Anterior cingulate cortex (tissue), 58 donors: ENCODE measurements at places on chromosomes 3 and 15.

DNA sequence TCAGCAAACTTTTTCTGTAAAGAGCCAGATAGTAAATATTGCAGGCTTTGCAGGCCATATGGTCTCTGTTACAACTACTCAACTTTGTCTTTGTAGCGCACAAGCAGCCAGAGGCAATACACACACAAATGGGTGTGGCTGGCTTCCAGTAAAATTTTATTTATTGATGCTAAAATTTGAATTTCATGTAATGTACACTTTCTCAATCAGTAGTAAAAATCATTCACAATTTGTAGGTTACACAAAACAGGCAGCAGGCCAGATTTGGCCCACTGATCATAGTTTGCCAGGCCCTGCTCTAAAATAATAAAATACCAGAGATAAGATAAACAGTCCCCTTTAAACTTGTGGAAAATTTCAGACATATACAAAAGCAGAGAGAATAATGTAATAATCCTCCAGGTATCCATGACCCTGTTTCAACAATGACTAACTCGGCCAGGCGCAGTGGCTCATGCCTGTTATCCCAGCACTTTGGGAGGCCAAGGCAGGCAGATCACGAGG, 330.3 kb downstream of the SHQ1 start:
- DNase-seq, result no peak

DNA sequence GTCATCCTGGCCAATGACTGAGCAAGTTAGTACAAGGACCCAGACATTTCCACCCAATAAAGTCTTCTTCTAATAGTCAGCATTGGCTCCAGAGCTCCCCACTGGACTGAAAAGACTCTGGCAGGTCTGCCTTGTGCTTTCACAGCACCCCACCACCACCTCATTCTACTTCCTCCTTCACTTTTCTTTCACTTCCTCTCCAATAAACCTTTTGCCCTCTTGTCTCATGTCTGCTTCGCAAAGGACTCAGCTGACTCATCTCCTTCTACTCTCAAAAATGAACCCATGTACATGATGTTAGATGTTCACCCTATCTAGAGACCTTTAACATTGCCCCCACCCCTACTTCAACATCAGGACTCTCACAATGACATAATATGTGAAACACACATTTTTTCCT, 181.0 kb upstream of the PPP2R3A start:
- DNase-seq, result no peak

GRCh38 chr3:166844329-166844728, 535.8 kb downstream of the ZBBX start:
- no peak for DNase-seq

DNA sequence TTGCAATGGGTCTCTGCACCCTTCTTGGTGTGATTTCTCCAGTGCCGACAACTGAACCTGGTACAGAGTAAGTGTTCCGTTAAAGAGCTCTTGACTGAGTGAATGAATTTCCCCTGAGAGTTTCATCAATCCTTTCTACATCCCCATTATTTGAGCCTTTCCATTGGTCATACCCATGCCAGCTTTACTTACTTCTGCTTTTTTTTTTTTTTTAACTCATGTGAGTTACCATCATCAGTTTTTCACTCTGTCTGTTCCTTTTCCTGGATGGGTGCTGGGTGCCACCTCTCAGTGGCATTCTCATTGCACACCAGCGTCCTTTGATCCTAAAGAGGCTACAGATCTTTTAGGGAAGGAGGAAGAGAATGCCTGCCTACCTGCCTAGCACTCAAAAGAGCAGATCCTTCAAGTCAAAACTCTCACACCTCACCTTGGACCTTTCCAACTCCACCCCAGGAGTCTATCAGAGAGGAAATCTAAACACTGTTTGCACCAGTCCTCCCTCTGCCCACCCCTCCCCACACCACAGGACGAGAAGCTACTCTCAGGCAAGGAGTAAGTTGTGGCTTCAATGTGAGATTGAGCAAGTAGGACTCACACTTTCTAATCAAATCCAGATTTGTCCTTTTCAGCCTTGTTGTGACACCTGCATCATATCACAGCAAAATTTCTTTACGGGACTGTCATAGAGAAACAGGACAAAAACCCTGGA, 13.1 kb upstream of the USP3 start:
- no peak for DNase-seq

DNA sequence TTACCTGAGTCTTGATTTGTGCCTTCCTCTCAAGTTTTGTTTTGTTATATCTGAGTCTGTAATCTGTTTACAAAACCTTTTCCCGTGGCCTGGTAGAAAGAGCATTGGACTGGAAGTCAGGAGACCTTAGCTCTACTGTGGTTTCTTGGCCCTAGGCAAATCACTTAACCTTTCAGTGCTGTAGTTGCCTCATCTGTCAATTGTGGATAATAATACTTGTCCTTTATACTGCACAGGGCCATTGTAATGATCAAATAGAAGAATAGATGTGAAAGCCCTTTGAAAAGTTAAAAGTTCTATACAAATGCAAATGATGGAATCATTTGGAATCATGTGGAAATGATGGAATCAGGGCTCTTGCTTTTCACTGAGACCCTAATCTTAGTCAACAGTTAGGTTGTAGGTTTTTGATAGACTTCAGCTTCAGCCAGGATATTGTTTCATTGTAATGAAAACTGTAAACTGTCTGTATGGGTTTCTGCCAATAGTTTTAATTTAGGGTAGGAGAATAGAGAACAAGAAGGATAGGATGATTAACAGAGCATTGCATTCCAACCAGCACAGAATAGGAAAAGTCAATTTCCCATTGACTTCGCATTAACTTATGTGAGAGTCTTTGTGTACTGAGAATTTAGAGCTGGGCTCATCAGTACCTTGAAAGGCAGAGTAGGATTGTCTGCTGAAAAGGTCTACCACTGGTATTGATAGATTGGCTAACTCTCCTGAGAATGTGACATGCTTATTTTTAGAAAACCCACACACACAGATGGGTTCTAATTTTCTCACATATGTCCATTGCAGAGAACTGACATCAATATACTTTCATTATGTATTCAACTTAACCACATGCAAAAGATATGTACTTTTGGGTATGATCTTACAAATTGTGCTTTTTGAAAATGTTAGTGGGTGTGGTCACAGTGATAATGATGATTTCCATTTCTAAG, 21.8 kb downstream of the MAP2K5 start:
- no peak for DNase-seq

DNA sequence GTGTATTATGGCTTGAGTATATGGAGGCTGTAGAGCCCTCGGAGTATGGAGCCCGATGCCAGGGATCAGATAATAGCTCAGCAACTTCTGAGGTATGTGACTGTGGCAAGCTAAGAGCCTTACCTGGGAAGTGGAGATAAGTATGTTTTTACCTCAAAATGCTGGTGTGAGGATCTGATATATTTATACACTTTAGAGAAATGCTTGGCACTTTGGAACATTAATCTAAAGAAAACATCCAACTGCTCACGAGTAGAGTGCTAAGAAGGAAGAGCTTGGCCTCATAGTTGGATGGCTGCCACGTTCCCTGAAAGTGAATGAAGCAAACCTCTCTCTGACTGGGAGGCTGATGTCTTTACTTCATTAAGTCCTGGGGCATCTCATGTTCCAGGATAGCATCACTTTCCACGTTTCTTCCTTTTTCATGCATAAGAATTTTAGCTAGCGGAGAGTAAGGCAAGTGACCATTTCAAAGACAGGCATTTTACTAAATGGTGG, 58.9 kb upstream of the GOLGA8J start:
- DNase-seq, result no peak

DNA sequence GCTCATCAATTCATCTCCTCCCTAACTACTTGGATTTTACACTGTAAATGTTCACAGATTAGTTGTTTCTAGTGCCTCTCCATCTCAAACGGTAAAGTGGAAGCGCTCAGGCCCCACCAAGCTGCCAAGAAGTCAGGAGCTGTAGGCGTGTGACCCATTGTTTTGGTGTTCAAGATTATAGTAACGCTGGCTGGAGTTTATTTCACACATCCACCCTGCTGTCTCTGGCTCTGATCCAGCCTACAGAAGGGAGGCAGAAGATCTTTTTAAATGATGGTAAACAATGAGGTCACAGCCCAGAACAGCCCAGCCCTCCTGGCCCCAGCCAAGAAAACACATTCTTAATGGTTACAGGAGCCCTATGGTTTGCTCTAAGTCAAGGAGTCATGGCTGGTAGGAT, 25.7 kb upstream of the GALNT15 start:
- no peak for DNase-seq

DNA sequence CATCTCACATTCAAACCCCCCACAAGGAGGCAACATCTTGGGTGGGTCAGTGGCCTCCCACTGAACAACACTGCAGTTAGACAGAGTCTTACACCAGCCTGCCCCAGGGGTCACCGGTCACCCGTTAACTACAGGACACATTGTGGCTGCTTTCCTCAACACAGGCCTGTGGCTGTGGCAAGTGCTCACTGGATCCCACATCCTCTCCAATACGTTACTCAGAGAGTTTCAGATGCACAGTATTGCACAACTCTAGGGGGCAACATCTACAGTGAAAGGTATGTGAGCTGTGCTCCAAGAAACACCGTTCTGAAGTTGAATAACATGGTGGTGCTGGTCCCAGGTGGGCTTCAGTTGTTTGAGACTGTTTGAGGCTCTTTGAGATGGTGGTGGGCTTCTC, 41.0 kb downstream of the CTDSPL start:
- no peak for DNase-seq

- no peak for DNase-seq
These were observed 214.9 kb upstream of the WNT5A start for GRCh38 chr3:55701997-55702396.

DNA sequence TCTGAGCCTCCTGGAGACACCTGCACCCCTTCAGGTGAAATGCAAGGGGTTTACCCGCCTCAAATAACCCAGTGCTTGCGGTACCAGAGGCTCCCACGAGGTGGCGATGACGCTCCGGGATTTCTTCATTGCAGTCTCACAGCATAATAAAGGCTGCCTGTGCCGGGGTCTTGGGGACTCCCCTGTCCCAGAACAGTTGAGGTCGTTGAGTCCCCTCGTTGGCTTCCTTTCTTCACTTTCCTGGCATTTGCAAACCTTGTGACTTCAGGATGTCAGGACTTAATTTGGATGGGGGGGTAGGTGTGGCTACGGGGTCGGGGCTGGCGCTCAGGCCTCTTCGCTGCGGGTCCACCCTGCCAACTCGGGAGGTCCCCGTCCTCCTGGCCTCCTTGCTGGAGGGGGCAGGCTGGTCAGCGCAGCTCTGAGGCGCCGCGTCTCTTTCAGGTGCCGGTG, 1.3 kb downstream of the GNAT1 start:
- peak; percentile 41 for DNase-seq

DNA sequence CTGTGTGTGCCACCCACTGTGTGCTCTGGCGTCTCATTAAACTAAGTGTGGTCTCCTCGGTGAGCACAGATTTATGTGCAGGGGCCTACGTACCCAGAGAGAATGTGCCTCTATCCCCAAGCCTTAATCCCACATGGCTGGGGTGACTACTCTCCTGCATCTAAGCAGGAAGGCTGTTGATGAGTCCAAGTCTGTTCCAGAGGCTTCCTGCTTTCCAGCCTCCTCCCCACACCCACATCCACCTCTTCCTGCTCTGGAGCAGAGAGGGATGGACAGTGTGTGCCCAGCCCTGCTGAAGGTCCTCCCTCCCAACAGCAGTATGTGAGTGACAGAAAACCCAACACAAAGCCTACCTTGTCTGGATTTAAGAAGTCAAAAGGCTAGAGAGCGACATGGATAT, 38.8 kb upstream of the BCL2L10 start:
- DNase-seq, result no peak

GRCh38 chr3:175476489-175476888, 617.4 kb downstream of the NAALADL2 start:
- no peak for DNase-seq

DNA sequence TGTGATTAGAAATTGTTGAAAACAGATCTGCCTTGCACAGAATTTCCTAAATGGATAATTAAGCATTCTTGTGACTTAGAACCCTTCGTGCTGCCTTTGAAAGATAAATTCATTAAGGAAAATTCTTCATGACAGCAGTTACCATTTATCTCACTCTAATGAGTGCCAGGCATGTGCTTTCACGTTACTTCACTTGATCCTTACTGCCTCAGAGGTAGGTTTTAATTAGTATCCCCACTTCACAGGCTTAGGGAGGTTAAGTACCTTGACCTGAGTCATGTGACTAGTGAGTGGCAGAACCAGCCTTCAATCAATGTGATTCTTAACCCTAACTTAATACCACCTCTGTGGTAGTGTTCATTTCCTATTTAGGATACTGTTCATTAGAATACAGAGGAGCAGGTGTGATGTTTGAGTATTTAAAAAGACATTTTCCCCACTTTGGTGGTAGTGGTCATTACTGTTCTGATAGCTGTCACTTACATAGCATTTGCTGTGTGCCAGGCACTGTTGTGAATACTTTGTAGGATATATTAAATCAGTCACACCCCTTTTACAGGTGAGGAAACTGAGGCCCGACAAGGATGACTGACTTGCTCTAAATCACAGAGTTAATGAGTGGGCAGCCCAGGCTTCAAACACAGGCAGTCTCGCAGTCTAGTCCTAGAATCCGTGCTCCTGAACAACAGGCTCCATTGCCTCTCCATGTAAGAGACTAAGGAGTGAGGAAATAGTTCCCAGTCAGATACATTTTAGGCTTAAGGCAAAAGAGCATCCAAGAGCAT, 57.9 kb downstream of the RLBP1 start:
- DNase-seq, result no peak

DNA sequence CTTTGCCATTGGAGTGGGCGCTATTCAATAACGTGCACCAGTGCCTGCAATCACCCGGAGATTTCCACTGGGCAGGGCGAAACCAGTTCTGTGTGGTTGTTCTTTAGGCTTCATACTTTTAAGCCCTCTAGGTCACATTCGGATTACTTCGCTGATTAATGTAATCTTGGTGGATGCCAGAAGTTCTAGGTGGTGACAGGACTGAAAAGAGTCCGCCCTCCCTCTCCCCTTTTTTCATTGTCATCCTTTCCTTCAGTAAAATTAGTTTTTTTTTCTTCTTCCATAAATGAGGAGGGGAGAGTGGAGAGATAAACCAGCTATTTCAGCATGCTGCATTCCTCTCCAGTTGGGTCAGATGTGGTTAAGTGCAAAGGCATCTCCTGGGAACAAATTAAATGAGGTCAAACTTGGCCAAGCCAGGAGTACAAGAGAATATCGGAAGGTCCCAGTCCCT, 2.3 kb upstream of the SLC2A2 start:
- no peak for DNase-seq

DNA sequence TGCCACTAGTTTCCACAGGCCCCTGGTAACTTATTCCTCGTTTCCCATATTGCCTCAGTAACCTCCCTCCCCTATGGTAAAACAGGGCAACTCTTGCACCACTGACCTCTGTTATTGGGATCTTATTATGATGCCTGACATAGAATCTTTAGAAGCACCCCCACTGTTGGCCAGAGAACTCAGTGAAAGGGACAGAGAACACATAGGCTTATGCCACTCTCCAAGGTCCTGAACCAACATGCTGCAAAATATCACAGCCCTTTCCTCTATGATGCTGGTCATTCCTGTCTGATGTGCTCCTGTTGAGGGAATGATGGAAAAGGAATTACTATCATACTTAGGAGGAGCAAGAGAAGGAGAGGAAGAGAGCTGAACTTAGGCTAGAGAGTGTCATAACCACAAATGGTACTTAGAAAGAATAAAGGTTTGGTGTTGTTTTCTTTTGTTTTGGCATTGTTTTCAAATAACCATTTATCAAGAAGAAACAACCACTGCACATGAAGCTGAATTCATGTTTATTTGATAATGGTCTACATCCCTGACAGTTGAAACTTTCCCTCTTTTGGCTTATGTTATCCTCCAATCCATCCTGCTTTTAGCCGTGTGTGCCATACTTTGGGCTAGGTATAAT, 330.2 kb downstream of the EPHB1 start:
- no peak for DNase-seq
